Activated CD4-positive, alpha-beta T cell treated with anti-CD3 and anti-CD28 coated beads for 48 hours (primary cell): ENCODE measurements at places on chromosomes 1 and 21.

DNA sequence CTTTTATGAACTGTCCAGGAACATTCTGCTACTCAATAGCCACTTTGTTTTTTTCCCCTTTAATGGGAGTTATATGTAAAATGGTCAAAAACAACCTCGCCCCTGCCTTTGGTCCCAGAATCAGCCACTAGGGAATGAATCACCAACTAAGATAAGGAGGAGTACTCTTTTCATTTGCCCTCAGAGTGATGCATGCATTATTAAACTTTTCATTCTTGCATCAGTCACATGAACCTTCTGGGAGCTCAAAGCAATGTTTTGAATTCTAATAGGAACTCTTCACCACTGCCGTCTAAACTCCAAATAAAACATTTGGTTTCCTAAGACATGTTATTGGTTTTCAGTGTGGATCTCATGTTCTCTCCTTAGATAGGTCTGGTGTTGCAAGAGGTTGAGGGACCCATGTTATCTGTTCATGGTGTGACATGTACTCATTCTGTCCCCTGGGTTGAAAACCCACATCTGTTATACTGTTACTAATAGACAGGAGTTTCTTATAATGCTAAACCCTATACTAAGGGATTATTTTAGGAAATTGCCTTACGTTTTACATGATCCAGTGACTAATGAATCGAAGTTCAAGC, 17.8 kb upstream of the HSD17B7 start:
- no peak for DNase-seq

GRCh38 chr21:44616591-44616926, 4.7 kb downstream of the KRTAP10-8 start:
- no peak for DNase-seq

GRCh38 chr1:116436611-116436970, 63.5 kb downstream of the ATP1A1 start:
- DNase-seq = no peak

DNA sequence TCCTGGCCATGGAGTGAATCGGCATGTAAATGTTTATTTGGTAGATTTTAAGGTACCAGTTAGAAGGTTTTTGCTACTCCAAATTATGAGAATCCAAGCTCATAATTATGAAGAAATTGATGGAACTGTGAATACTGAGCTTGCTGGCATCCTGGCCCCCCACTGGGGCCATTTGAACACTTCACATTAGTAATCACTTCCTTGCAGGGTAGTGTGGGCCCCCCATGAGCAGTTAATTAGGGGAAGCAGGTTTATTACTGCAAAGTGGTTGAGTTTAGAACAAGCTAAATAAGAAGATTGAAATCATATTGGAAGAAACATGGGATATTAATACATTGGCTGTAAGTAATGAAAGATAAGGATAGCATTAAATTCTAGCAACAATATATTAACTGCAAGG, 86.7 kb downstream of the S1PR1 start:
- no peak for DNase-seq

DNA sequence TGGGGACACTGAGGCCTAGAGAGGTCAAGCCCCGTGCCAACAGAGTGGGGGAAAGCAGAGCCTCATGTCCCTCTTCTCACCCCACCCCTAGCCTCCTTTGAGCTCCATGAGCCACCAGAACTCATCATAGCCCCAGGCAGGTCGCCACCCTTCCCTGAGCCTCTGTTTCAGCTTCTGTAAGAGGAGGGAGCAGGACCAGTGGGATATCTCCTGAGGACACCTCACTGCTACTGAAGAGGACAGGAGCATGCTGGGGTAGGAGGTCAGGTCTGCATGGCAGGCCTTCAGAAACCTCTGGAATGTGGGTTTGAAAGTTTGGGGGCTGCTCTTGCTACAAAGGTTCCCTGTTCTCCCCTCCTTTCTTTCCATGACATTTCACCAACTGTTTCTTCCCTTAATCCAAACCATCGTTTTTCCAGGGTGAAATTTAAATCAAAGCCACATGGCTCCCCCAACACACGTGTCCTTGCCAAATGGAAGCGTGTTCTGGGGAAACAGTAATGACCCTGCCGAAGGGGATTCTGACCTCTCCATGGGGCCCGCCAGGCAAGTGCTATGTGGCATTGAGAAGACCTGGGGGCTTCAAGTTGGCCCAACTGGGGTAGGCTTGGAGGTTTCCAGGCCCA, 88.1 kb upstream of the RUNX3 start:
- no peak for DNase-seq

- DNase-seq = no peak
These were observed 75.8 kb downstream of the RHOU start for GRCh38 chr1:228810878-228811711.

DNA sequence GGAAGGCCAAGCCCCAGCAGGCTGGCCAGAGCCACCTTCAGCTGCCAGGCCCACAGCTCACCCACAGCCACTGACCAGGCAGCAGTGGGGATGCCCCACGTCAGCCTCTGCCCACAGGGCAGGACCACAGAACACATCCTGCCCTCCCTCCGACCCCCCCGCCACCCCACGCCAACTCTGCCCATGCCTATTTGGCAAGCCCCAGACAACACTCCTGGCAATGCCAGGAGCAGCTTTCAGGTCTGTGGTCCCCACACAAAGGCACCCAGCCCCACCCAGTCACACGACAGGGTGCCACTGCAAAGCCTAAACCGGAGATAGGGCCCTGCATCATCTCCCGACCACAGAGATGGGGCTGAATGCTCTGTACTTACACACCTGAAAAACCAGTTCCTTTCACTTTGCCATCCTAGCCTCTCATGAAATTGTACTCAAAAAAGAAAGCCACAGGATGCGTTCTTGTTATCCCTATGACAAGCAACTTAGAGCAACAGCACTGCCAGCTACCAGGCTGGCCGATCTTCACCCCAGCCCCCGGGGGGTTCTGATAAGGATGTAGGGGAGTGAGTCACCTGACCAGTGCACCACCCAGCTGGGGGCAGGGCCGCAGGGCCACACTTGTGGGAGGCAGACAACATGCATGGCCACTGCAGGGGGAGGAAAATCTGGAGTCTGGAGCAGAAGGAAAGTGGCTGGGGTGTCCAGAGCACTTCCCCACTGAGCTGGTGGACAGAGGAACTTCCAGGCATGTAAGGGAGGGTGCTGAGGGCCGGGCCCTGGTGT, 36.2 kb downstream of the UBE2G2 start:
- DNase-seq = peak; percentile 28

- DNase-seq = no peak
These were observed 171.7 kb downstream of the HUNK start for GRCh38 chr21:32044205-32045180.

- DNase-seq = no peak
These were observed 859 bp upstream of the MAGI3 start for GRCh38 chr1:113389359-113389952.

DNA sequence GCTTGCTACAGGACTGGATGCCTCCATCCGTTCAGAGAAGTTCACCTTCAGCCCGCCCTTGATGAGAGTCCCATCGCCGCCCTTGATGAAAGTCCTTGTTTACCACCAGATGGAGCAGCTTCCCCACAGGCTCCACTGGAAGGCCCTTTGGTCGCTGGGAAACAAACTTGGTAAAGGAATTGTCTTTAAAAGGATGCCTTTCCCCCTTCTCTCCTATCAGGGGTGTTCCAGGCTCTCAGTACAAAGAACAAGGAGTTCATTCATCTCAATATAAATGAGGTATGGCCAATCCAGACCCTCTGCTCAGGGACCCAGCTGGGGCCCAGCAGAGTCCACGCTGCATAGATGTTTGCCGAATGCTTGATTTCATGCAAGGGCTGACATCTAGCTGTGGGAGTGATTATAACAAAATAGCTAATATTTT, 50.8 kb downstream of the CAPN9 start:
- DNase-seq = peak; percentile 11

DNA sequence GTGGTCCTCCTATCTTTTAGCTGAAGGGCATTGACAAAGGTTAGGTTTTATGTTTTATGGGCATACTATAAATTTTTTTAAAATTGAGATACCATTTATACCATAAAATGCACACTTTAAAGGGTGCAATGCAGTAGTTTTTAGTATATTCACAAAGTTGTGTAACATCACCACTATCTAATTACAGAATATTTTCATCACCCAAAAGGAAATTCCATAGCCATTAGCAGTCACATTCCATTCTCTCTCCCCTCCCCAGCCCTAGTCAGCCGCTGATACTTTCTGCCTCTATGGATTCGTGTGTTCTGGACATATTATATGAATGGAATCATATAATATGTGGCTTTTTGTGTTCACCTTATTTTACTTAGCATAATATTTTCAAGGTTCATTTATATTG, 135.8 kb upstream of the B3GALT2 start:
- no peak for DNase-seq

DNA sequence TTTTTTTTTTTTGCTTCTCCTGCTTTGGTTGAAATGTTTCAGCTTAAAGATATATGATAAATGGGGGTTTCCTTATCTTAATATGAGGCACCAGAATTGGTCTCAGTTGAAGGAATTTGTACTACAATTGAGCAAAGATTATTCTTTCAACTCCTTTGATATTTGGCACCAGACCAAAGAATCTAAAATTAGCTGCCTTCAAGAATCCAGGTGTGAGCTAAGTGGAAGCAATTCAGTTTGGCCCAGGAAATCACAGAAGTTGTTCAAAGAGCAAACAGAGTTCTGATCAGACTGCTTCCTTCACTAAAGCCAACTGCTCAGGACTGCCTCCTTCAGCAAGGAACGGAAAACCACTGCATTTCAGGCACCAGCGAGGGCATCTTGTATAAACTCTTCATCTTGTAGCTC, 68.3 kb upstream of the BCAR3 start:
- DNase-seq = no peak

GRCh38 chr1:224500796-224501195, 66.2 kb upstream of the WDR26 start:
- DNase-seq = no peak

DNA sequence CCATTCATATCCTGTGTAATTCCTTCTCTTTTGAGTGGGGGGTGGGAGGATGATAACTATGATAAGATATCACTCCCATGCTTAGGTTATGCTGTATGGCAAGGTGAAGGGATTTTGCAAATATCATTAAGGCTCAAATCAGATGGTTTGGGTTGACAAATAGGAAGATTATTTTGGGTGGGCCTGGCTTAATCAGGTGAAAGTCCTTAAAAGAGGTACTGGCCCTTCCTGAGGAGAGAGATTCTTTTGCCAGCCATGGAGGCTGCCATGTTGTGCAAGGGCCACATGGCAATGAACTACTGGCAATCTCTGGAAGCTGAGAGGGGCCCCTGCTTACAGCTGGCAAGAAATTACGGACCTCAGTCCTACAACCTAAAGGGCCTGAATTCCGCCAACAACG, 174.6 kb upstream of the FOXD3 start:
- DNase-seq = no peak

DNA sequence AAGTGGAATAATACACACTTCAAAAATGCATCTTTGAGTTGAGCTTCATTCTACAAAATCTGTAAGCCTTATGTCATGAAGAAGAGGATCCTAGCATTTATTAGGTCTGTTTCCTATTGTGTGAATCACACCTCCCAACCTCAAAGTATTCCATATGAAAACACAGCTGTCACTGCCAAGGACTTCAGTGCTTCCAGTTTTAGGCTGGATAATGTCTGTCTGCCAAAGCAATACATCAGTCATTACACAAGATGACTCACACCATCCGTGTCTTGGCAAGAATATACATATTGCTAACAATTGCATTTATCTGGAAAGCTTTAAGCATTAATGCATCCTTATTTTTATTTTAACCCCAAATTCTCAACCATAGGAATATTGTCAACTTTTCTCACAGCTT, 125.7 kb upstream of the TMPRSS15 start:
- no peak for DNase-seq

DNA sequence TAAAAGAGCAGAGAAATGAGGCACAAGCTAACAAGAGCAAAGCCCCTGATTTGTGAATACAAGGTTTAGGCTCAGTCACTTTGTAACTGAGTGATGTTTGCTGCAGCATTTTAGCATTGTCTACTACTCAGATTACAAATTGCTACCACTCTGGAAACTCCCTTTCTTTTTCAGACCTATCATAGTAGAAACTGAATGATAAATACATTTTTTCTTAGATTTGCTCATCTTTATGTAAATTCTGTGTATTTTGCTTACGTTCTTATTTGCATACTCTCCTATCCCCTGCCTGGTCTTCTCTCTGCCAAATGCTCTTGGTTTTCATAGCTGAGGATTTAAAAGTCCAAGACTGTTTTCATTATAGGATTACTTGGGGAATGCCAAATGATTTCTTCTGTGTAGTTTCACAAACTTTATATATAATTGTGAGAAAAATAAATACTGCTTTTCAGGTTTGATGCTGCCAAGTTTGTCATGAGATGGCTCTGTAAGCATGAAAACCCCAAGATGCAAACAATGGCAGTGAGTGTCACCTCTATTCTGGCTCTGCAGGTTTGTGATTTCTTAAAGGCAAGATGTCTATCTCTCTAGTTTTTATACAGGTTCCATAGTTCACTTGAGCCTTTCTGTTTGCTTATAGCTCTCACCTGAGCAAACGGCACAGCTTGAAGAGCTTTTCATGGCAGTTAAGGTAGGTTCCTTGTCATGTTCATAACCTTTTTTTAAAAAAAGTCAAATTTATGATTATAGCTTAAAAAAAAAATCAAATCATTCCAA, 24.7 kb downstream of the ZYG11A start:
- DNase-seq = no peak

- no peak for DNase-seq
These were observed 53.1 kb downstream of the SH3GLB1 start for GRCh38 chr1:86757272-86757984.

DNA sequence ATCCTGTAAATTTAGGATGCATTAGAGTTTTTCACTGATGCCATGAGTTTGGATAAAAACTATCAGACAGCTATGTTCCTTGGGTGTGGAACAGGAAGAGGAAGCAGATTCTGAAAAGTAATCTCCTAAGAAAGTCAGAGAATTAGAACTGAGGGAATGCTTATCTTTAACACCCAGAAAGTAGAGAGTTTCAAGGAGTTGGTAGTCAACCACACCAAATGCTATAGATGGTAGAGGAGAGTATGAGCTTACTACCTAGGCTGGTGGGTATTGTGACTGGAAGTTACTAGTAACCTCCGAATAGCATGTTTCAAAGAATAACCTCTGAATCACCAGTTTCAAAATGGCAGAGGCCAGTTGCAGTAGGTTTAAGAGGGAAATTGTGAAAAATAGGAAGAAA, 288.0 kb downstream of the HMCN1 start:
- DNase-seq = no peak

GRCh38 chr1:160397651-160398050, 2.7 kb upstream of the VANGL2 start:
- DNase-seq = no peak

DNA sequence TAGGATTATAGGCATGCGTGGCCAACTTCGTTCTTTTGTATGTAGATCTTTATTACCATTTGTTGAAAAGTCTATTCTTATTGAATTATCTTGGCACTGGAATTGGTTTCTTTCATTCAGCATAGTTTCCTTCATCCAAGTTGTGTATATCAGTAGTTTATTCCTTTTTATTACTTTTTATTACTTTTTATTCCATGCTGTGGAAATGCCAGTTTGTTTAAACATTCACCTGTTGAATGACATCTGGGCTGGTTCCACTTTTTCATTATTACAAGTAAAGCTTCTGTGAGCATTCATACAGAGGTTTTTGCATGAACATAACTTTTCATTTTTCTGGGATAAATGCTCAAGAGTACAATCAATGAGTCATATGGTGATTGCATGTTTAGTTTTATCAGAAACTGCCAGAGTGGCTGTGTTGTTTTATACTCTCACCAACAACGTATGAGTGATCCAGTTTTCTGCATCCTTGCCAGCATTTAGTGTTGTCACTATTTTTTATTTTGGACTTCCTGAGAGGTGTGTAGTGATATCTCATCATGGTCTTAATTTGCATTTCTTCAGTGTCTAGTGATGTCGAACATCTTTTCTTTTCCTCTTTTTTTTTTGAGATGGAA, 28.6 kb downstream of the PTPRU start:
- DNase-seq = no peak
